ENCODE measurements at places on chromosomes 4 and X.

GRCh38 chr4:119103263-119103662 lies 32.4 kb upstream of the MYOZ2 start:
- DNase-seq = peak; percentile 94

- DNase-seq = no peak
Observed at GRCh38 chrX:74461384-74461783, 40.1 kb downstream of the SLC16A2 start.

DNA sequence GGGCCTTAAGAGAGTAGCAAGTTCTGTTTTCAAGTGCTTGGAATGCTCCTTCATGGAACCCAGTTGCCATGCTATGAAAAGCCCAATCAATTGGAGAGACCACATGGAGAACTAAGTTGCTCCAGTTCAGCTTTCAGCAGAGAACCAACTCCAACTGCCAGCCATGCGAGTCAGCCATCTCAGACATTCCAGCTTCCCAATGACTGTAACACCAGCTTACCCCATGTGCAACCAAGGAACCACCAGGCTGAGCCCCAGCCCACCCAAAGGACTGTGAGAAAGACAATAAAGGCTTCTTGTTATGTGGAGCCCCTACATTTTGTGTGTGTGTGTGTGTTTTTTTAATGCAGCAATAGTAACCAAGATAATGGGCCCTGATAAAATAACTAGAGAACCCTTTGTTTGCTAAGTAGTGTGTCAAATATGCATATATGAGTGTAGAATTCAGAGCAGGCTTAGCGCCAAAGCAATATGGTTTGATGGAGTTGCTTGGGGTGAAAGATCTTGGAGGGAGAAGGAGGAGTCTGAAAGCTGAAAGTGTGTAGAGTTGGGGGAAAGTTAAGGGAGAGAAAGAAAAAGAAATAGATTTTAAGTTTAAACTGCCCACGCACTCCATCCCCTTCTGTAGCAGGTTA lies 35.0 kb upstream of the CCKAR start:
- no peak for DNase-seq

GRCh38 chr4:12265554-12265953 lies 836.9 kb upstream of the HS3ST1 start:
- DNase-seq = no peak

DNA sequence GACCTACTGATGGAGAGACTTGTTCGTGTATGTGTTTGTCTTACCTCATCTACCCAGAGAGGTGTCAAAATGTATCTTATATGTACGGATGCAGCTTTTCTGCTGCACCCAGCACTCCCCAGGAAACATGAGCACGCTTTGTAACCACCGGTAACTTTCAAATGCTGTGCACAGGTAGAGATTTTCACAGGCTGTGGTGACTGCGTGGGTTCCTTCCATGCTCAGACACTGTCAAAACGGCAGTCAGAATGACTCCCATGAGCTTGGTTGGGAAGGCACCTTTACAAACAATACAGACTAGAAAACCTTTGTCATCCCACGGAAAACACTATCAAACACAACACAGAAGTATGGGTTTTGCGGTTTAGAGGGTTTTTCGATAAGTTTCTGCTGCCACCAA lies 28.2 kb downstream of the F11 start:
- DNase-seq = no peak

- DNase-seq = no peak
Observed at GRCh38 chr4:88729146-88729760, 31.6 kb upstream of the NAP1L5 start.

DNA sequence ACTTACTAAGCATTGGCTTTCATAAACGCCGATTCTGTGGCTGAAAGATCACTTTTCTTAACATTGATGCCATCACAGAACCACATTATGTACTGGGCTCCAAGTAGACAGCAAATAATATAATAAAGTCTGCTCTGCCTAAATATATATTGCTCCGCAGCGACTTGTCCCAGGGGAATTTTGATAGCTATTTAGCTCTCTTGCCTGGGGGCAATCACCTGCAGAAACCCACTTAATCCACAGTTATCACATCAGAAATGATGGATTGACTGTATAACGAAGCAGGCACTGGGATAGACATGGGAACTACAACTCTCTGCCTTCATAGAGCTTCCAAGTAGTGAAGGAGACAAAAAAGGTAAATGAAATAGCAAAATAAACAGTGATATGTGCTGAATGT lies 48.0 kb upstream of the MYOZ2 start:
- DNase-seq = no peak

DNA sequence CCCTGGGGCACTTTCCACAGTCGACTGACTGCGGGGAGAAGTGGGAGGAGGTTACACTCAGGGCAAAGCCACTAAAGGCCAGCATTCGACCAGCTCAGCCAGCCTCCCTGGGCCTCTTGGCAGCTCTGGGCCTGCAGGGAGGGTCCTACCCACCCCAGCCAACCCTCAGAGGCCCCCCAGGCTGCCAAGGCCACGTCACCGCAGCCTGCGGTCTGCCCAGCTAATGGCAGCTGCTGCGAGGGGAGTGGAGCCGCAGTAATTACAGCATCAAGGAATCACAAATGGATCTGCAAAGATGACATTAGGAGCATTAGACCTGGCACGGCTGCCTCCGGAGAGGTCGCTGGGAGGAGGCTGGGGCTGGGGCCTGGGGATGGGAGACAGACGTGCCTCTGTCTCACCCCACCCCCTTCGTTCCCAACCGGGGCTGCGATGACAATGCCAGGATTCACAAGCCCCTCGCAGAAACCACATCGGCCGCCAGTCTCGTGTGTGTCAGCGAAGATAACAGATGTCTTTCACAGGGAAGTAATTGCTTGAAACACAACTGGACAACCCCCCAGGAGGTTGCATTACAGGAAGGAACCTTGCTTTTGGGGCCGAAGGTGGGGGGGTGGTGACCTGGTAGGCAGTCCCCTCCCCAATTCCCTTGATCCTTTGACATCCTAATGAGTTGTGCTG lies 367.6 kb downstream of the BCOR start:
- no peak for DNase-seq

DNA sequence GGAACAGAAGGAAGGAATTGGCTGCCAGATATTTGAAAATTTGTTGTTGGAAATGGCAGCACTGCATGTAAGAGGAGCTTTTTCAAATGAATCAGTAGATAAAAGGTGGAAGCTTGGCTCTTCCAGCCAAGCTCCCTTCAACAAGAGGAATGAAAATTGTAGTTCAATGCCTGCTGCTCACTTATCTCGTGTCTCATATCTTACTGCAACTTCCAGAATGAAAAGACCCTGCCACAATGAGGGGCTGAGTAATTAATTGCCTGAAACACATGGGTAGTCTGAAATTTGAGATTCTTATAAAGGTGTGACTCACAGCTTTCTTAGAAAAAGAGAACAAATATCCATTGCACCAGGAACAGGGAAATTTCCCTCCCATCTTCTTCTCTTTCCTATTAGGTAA lies 53.0 kb downstream of the HAND2 start:
- DNase-seq = no peak

DNA sequence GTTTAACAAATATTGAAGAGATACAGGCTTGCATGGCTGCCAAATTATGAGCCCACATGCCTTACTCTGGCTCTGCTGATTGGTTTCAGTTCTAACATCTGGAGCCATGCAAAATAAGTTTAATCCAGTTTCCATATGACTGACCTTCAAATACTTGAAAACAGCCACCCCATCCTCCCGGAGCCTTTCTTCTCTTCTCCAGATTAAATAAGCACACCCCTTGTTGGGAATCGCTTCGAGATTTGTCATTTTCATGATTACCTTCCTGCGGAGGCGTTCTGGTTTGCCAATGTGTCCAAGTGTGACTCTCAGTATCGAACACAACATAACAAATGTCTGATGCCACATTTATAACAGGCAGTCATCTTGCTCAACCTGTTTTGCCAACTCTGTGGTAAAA lies 101.6 kb upstream of the JADE1 start:
- DNase-seq = no peak

- DNase-seq = no peak
Observed at GRCh38 chr4:176638992-176639391, 153.7 kb downstream of the VEGFC start.

DNA sequence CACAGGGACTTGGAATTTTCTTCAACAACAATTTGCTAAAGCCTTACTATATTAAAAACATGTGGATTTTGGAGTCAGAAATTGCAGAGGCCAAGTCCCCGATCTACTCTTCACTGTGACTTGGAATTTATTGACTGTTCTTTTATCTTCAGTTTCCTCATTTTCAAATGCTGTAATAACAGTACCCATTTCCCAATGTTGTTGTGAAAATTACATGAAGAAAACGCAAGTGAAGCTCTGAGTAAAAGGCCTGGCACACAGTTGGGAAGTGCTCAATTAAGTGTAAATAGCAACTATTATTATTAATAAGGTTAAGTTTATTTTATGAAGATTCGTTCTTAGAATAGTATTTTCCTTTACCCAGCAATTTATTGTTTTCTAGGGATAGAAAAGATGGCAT lies 15.7 kb downstream of the STBD1 start:
- peak; percentile 32 for DNase-seq

- peak; percentile 1 for DNase-seq
Observed at GRCh38 chrX:78886550-78886949, 58.6 kb upstream of the P2RY10 start.

DNA sequence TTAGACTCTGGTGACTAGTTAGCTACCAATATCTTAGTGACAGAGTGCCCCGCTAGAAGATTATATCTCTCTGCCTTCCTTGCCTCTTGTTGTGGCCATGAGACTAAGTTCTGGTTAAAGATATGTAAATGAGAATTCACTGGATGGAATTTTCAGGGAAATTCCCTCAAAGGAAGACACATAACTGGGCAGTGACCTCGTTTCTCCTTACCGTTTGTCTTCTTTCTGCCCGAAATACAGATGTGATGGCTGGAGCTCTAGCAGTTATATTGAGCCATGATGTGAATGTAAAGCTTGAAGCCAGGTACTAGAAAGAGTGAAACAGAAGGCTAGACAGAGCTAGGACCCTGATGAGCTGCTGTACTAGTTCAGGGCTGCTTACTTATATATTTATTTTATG lies 80.5 kb downstream of the FHDC1 start:
- DNase-seq = no peak

DNA sequence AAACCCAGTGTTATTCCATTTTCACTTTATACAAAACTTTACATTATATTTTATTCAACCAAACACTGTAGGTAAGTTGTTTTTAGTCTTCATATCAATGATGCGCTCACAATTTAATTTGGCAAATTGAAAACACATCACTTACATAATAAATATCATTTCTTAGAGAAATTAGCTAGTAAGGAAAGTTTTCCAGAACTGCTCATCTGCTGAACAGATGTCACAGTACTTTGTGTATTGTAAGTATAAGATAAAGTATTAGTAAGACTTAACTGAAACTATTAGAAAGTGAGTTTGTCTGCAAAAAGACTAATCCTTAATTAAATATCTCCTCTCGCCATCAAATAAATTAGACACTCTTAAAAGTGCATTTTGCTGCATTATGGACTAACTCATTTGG lies 108.7 kb upstream of the PACRGL start:
- DNase-seq = no peak

- DNase-seq = peak; percentile 71
Observed at GRCh38 chr4:147969573-147970385, 237.9 kb downstream of the ARHGAP10 start.

- DNase-seq = peak; percentile 41
Observed at GRCh38 chr4:128521648-128522111, 234.1 kb upstream of the PGRMC2 start.

- DNase-seq = no peak
Observed at GRCh38 chr4:20078644-20079043, 173.1 kb upstream of the SLIT2 start.

Data from suppressor macrophage (primary cell).